ENCODE measurements at places on chromosomes 12 and 14.

DNA sequence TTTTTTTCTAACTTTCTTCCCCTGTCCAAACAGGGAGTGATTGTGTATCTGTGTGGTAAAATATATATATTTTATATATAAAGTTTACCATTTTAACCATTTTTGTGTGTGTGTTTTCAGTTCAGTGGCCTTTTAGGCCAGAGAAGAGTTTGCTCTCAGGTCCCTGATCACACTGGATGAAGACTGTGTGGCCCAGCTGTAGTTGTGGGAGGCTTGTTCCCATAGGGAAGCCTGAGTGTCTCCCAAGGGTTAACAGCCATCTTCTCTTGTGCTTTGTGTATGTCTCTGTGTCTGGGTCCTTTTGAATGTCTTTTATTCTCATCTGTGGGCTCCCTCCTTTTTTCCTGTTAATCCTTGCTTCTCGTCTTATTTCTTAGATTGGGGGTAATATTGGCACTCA lies 23.4 kb downstream of the CGRRF1 start:
- no peak for DNase-seq

- no peak for DNase-seq
Observed at GRCh38 chr14:100728962-100729361, 2.3 kb downstream of the DLK1 start.

- peak; percentile 58 for DNase-seq
Observed at GRCh38 chr12:27193854-27194544, 50.1 kb upstream of the STK38L start.

DNA sequence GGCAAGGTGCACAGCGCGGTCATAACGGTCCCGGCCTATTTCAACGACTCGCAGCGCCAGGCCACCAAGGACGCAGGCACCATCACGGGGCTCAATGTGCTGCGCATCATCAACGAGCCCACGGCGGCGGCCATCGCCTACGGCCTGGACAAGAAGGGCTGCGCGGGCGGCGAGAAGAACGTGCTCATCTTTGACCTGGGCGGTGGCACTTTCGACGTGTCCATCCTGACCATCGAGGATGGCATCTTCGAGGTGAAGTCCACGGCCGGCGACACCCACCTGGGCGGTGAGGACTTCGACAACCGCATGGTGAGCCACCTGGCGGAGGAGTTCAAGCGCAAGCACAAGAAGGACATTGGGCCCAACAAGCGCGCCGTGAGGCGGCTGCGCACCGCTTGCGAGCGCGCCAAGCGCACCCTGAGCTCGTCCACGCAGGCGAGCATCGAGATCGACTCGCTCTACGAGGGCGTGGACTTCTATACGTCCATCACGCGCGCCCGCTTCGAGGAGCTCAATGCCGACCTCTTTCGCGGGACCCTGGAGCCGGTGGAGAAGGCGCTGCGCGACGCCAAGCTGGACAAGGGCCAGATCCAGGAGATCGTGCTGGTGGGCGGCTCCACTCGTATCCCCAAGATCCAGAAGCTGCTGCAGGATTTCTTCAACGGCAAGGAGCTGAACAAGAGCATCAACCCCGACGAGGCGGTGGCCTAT lies 875 bp downstream of the HSPA2 start:
- no peak for DNase-seq

GRCh38 chr12:132282950-132283771 lies 46.2 kb downstream of the GALNT9 start:
- DNase-seq, result no peak

DNA sequence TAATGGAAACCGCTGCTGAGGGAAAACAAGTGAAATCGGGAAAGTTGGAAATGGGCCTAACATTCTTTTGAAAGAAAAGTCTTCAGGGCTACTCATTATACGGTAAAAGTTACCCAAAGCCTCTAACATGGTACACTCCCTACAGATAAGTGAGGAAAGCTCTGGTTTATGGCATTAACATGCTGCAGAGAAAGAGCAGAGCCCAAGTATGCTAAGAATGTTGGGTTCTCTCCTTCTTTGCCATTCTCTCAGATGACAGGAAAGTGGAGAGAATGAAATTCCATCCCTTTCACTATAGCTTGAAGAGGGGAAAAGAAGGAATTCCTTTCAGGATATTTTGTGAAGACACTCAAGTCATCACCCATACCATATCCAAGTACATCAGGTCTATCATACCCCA lies 348.0 kb downstream of the SEC23A start:
- no peak for DNase-seq

- DNase-seq, result peak; percentile 66
Observed at GRCh38 chr12:4164559-4165558, 108.7 kb upstream of the CCND2 start.

- DNase-seq, result no peak
Observed at GRCh38 chr14:92734618-92735017, 13.8 kb downstream of the LGMN start.

DNA sequence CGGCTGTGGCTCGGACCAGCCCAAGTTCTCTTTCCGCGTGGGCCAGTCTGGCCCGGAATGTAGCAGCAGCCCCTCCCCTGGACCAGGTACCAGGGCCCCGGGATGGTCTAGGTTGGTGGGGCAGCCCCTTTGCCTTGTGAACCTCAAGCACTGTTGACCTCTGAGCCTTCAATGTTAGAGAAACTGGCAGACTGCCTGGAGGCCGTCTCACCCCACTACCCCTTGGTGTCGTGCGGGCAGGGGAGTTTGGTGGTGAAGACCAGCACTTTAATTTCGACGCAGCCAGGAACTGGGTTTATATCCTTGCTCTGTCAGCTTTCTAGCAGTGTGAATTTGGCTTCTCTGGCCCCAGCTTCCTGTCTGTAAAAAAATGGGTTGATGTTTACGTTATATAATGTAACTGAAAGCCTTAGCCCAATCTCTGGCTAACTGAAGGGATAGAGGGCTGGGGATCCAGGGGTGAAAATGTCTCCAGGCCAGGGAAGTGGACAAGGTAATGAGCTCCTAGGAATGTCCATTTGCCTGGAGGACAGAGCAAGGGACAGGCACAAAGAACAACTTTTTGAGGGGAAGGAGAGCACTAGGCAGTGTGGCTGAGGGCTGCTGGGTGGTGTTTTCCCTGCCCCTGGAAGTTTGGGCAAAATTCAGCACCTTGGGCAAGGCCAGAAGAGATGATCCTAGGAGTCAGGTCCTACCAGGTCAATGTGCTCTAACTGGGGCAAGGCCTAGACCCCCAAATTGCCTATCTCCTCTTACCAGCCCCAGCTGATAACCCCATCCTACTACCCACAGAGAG lies 11.4 kb downstream of the MCRS1 start:
- no peak for DNase-seq

DNA sequence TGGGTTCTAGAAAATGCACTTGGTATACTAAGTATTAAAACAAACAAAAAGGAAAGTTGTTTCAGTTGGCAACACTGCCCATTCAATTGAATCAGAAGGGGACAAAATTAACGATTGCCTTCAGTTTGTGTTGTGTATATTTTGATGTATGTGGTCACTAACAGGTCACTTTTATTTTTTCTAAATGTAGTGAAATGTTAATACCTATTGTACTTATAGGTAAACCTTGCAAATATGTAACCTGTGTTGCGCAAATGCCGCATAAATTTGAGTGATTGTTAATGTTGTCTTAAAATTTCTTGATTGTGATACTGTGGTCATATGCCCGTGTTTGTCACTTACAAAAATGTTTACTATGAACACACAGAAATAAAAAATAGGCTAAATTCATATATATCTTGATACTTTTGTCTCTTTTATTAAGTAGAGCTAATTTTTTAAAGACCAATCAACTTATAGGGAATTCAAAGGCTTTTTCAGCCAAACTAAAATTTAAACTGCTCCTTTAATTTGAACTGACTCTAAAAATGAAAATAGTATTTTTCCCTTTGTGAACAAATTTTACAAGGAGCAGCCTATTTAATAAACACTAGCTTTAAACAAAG lies 2.8 kb downstream of the FOXG1 start:
- DNase-seq, result no peak

DNA sequence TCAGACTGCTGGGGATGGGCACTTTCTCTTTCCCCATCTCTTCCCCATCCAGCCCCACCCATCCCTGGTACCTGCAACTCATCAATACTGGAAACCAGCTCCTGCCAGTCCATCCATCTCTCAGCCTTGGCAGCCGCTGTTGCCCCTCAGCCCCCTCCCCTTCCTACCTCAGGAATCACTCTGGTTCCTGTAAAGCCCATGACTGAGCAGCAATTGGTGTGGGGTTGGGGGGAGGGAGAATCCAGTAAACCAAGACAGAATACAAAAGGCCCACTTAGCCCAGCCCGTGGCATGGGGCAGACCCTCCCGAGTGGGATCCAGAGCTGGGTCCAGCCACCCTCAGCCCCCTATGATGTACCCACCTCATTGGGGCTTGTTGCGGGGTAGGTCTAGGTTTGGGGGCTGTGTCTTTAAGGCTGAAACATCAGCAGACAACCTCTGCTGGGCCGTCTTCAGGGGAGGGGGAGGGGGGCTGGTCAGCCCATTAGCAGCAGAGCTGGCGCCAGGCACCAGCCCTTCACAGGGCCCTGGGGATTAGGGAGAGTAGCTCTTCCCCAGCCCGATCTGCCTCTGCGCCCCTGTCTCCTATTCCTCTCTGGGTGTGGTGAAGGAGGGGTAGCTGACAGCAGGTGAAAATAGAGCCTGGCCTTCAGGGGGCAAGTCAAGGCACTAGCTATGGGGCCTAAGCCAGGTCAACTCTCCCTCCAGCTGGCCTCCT lies 702 bp upstream of the PRPH start:
- DNase-seq, result no peak

DNA sequence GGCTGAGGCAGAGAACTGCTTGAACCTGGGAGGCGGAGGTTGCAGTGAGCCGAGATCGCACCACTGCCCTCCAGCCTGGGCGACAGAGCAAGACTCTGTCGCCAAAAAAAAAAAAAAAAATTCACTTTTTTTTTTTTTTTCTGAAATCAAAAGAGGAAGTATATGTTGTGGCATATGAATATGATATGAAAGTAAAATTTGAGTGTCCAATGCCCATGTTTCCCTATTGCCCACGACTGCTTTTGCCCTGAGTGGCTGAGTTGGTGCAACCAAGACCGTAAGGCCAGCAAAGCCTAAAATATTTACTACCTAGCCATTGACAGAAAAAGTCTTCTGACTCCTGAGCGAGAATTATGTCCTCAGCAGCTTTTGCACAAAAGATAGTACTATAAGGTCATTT lies 101.7 kb upstream of the PARP11 start:
- DNase-seq, result no peak

DNA sequence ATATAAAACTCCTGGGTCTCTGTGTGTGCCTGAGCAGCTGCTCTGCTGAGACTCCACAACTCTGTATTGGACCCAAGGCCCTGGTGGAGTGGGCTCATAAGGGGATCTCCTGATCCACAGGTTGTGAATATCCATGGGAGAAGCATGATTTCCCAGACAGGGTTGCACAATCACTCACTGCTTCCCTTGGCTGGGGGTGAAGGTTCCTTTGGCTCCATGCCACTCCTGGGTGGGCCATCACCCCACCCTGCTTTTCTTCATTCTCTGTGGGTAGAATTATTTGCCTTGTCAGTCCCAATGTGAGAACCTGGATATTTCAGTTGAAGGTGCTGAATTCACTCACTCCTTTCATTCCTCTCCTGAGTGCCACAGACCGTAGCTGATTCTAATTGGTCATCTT lies 205.2 kb upstream of the TMEM260 start:
- DNase-seq, result no peak

GRCh38 chr12:6374786-6375160 lies 590 bp downstream of the SCNN1A start:
- DNase-seq, result no peak

DNA sequence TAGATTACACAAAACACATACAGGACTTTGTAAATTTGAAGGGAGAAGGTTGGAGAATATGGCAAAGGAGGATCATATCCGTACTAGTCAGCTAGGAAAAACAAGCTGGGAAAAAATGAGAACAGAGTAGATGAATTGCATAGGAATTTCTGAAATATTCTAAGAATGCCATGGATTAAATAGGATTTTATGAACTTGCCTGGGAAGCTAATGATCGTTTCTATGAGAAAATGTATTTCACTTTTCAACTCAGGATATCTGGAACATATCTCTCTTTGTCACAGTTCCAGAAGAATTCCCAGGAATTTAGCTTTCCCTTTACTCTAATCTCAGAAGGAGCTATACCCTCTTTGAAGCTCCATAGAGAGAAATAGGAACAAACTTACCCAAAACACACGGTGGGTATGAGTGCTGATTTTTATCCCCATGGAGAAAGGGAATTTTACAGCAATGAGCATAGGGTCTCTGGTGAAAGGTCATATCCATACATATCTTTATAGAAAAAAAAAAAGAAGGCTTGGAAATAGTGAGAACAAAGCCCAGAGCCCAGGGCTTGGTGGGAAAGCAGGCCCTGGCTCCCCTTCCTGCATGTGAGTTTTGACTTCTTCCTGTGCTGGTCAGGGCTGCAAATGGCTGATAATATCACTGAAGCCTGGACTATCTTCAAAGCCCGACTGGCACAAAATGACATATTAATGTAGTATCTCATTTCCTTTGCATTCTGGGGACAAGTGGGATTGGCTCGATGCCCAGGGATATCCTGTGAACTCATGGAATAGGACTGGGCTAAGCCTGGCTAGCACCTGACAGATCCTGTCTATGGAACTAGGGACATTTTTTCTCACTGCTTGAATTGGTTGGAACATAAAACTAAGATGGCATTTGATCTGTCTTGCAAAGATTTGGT lies 136.3 kb downstream of the AEBP2 start:
- DNase-seq, result peak; percentile 5

DNA sequence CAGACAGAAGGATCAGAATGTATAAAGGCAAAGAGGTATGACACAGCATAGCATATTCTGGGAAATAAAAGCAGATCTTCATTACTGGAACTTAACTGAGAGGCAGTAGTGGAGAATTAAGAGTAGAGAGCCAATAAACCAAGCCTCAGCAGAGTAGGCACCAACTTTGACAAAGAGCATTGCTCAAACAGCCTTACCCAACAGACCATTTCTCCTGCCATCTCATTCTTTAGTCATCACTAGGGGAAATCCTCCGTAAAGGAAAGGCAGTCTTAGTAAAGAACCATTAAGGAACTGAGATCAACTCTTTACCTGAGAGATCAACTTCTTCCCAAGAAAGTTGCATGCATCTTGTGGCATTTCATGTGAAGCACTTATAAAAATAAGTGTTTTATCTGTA lies 36.6 kb downstream of the SENP1 start:
- DNase-seq, result no peak

- no peak for DNase-seq
Observed at GRCh38 chr14:105887692-105888091, 361.3 kb downstream of the TMEM121 start.

DNA sequence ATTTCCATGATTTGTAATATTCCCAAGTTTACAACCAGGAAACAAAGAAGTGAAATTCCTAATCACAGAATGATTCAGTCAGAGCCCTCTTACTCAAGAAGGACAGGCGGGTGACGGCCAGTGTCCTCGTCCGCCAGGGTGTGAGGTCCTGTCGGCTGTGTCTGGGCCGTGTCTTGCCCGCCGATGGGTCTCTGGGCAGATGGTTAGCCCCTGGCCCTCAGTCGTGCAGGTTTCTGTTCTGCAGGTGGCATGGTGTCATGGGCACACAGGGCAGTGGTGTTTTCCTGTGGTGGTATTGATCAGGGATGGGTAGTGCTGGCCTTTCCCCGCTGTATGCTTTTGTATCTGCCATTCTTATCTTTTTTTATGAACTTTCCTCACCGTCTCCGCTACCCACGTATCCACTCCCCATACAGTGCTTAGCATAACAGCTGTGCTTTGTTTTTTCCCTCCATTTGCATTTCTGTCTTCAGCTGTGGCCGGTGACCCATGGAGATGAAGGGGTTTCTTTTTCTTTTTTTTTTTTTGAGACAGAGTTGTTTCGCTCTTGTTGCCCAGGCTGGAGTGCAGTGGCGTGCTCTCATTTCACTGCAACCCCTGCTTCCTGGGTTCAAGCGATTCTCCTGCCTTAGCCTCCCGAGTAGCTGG lies 100.7 kb downstream of the TSPAN9 start:
- no peak for DNase-seq

All from kidney glomerular epithelial cell (primary cell).